ENCODE measurements at places on chromosomes 6 and 20.
A peak's percentile ranks its signal among the peaks of the same experiment; 100 is the strongest.

DNA sequence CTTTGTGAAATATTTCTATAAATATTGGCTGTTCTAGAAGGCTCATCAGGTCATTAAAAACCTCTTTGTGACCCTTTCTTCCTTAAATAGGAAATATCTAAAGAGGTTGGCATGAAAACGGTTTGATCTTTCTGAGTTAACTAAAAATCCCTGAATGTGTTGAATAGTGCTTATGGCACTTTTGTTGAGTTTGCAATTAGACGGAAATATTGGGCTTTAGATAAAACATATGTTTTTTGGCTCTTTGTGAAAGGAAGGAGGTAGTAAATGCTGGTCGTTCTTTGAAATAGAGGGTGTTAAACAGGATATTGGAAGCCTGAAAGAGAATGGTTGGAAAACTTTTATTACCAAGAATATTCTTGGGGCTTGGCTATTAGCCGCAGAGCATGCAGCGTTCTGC is 163.0 kb downstream of the ARID1B start:
- no peak for DNase-seq

DNA sequence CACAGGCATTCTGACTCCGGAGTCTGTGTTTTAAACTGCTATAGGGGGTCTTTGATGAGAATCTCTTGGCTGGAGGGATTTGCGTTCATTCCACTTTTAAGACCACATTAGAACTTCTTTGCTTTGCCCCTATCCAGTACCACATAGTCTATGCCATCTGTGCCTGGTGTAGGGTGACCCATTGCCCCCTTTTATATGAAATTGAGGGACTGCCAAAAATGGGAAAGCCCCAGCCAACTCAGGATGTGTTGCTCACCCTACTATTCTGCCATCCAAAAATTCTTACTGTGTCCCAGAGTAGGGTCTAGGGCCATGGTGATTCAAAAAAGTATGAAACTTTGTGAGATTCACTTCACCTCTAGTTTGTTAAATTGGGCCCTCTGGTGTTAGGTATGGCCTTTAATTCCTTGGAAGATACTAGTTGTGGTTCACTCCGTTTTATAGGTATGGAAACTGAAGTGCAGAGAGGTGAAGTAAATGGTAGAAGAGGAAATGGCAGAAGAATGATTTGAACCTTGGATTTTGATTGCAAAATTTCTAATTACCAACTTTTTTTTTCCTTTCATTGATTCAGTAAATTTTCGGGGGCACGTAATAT is 1.4 kb downstream of the PFDN4 start:
- no peak for DNase-seq

DNA sequence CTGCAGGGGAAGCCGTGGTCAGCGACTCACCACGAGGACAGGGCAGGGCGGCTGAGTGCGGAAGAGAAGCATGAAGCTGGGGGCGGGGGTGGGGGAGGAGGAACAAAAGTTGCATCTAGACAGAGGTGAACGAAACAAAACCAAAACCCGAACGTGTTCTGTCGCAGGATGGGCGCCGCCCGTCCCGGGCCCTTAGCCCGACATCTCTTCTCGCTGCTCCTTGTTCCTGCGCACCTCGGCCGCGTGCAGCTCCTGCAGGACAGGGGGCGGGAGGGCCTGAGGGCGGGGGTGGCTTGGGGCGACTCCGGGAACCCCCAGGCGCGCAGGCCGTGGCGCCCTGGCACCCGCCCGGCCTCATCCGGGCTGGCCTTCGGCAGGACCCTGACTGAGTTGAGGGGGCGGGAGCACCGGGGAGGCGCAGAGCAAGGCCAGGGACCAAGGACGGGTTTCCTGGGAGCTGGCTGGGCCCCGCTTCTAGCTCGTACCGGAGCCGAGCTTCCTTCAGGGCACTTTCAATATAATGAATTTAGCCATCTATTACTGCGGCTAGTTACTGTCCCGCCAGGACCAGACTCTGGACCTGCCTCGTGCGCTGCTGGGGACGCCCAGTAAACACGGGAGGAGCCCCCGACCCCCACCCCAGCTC is 12.0 kb downstream of the STMN3 start:
- DNase-seq = peak; percentile 50

DNA sequence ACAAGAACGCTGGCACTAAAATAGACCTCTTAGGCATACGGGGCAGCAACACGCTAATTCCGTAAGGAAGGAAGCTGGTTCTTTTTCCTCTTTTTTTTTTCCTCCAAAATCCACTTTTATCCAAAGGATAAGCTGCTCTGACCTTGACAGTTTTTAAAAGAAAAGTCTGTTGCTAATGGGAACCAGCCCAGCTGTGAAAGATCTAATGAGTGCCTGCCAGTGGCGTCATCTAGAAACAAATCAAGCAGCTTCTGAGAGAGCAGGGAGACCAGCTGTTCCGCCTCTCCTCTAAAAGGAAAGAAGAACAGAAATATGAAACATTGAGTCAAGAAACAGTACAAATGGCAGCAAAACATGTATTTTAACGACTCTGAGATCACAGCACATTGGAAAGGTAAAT is 78.6 kb downstream of the FAXC start:
- no peak for DNase-seq

DNA sequence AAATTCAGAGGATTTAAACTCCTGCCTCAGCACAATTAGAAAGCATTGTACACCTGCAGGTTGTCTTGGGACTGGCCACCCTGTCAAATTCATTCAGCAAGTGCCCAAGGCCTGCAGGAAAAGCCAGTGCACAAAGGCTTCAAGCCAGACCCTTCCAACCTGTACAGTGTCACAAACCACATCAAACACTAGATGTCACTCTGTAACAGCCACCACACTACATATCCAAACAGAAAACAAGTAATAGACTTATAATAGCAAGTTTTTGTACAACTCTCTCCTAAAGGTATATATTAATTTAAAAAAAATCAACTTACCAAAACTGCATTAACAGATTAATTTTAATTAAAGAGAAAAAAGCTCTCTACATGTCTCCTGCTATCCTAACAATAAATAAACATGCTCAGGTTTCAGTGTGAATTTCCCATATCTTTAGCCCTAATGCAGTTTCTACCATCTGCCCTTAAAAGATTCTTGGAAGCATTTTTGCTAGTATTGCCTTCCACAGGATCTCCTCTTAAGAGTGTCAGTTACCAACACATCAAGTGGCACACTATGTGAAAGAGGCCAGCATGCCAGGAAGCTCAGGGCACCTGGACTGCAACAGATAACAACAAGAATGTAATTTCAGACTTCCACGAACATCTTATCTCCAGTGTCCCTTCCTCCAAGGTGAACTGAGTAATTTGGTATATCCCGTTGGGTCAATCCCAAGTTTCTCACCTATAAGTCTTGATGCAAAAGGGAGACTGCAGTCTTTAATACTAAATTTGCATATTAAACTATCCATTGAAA is 47.5 kb downstream of the RALGAPA2 start:
- peak; percentile 52 for DNase-seq

DNA sequence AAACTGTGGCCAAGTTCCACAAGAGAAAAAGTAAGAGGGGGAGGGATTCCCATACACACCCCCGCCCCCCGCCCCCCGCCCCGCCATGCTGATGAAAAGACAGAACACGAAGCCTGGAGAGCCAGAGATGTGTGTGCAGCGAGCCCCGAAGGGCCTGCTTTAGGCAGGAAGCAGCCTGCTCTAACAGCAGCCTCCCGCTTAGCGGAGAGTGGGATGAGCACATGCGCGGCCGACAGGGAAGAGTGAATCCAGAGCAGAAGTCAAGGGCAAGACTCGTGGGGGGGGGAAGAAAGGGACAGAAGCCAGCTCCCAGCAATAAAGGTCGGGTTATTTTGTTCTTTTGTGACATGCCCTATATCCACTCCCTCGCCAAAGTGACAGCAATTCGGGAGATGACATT is 67.2 kb upstream of the PTGIS start:
- DNase-seq = no peak

GRCh38 chr6:142886431-142887170 is 58.4 kb downstream of the HIVEP2 start:
- peak; percentile 80 for DNase-seq

DNA sequence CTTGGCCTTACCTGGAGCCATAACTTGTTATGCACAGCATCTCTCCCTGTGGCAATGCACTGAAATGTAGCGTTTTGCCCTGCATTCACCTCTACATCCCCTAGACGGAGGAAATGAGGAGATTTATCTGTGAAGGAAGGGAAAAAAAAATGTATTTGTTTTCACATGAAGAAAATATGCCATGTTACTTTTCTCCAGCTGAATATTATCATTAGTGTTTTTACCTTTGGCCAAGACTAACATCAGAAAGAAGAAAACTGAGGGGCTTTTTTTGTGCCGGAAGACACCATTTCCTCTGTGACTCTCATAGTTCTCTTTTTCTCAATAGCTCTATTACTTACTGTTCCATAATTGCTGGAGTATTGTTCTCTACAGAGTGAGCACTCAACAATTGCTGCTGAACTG is 280.4 kb downstream of the PTPRK start:
- DNase-seq = no peak

GRCh38 chr6:117506180-117506835 is 23.8 kb downstream of the DCBLD1 start:
- peak; percentile 59 for DNase-seq

DNA sequence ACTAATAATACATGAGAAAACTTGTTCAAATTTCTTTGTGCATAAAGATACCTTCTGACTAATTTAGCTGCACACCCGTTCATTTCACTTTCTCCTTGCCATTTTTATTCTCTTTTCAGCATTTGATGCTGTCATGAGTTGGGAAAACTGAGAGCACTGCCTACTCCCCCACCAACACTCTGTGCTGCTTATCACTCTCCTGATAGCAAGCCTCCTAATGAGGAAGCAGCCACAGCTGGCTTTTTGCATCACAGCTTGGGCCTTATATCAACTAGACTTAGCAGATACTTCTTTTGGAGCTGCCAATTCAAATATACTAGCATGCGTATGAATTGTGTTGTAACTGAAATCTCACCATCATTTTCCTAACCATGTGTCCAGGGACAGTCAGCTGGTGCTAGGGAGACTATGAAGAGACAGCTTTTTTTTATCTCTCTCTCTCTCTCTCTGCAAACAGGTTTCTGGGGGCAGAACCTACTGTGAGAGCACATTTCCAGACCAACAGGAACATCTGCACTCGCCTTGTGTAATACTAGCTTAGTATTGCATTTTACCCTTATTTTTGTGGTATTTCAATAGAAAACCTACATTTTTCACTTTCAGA is 699.0 kb downstream of the KHDRBS2 start:
- no peak for DNase-seq

DNA sequence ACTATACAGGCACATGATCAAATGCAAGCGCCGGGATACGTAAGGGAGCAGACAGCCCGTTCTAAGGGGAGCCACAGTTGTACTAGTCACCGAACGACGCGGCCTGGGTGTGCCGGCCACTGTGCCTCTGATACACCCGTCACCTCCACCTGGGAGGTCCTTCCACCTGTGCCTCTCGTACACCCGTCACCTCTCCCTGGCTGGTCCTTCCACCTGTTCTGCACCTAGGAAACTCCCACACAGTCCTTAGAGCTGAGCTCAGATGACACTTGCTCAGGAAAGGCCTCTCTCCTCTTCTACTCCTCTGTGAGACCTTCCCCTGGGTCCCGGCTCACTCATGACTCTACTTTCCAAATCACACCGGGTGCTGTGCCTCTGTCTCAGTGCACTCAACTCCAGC is 245.0 kb downstream of the TTLL2 start:
- no peak for DNase-seq

- peak; percentile 47 for DNase-seq
These were observed 31.9 kb downstream of the VAPB start for GRCh38 chr20:58420798-58421496.

GRCh38 chr6:34196116-34196832 is 40.4 kb upstream of the HMGA1 start:
- peak; percentile 70 for DNase-seq

- no peak for DNase-seq
These were observed 4.4 kb upstream of the CCDC28A start for GRCh38 chr6:138769102-138769676.

DNA sequence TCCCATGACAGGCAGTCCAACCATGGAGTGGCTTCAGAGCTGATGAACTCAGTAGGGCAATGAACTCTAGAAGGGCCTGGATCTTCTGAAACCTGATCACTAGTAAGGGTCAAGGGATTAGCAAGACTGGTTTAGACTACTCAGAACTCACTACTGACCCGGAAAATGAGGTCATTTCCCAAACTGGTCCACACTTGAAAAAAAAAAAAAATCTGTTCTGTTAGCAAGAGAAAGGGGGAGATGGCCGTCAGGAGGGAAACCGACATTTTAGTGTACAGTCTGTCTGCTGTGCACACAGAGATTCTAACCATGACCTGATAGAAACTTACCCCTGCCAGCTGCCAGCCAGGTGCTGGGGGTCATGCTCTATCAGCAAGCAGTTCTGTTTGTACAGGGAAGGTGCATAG is 262.4 kb upstream of the AGPAT4 start:
- peak; percentile 23 for DNase-seq

DNA sequence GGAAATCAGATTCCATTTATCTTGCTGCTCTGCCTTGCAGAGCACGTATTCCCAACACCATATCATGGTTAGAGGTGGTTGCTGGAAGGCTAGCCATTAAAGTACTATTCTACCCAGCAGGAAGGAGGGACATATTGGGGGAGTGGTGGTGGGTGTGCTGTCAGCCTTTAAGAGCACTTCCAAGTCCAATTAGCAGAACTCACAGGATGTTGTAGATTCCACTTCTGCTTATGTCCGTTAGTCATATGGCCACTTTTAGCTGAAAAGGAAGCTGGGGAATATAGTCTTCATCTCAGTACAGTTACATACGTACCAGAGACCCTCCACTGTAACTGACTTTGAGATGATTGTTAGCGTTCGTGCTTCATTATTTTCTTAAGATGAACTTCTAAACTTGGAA is 94.4 kb downstream of the SAMD3 start:
- no peak for DNase-seq

- DNase-seq = no peak
These were observed 7.4 kb downstream of the TBC1D20 start for GRCh38 chr20:454951-455350.

GRCh38 chr6:80457439-80457933 is 351.0 kb downstream of the BCKDHB start:
- peak; percentile 97 for DNase-seq

DNA sequence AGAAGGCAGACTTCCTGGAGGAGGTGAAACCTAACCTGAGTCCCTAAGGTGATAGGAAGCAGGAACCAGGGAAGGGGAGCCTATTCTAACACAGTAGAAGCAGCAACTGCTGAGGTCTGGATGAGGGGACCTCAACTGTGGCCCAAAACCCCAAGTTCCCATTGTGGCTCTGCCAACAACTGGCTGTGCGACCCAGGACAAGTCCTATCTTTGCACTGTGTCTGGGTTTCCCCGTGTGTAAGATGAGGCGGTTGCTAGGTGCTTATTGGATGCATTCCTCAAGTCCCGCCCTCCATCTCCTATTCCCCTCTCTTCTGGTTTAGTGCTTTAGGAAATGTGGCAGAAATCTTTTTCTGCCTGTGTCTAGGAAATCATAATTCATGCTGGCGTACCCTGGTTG is 52.2 kb upstream of the TTPAL start:
- peak; percentile 18 for DNase-seq

All from choroid plexus epithelial cell (primary cell).